Fibroblast of the aortic adventitia (primary cell): ENCODE measurements at places on chromosomes 1 and 21. TPM values are rescaled to one million over a fixed set of nuclear protein-coding genes. Genes with fewer than 3 reads are reported as not detected.

Gene SMPDL3B
- total RNA-seq: 0.09 TPM in 1 of 2 replicates, not detected in the other

Gene BLACAT1
- total RNA-seq: 0.09 TPM in 1 of 2 replicates, not detected in the other

DNA sequence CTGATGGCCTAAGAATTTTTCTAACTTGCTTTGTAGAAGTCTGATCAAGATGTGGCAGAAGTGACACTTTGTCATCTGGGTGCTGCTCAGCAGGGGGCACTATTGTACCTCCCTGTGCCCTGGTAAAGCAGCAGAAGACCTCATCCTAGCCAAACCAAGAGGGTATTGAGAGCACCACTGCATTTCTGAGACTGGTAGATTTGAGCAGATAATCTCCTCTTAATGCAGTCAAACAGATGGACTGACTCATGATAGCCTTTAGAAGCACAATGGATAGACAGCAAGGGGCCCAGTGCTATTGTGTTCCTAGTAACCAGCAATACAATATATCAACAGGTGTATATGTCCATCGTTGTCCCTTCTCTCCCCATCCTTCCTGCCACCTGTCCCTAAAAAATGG, 5.7 kb downstream of the TPM3 start:
- DNase-seq: peak; percentile 42

GRCh38 chr1:49651136-49651535, 372.6 kb downstream of the AGBL4 start:
- no peak for DNase-seq

DNA sequence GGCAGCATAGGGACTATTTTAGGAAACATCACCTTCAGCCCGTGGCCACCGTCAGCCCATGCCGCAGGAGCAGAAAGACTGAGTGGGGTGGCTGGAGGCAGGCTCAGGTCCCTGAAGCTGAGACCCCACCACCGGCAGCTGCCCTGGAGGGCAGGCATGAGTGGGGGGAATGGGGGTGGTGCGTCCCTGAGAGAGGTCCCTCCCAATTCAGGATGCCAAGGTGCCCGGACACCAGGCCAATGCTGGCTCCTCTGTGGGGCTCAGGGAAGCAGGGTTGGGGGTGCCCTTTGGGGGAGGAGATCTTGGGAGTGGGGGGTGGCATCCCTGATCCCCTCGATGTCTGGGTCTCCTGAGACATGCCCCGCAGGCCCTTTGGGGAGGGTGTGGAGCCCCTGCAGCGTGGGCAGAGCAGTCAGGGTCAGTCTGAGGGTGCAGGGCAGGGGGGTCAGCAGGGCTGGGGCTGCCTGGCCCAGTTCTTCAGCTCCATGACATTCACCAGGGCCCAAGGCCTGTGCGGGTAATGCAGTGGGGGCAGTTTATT, 998 bp upstream of the TTC34 start:
- no peak for DNase-seq

DNA sequence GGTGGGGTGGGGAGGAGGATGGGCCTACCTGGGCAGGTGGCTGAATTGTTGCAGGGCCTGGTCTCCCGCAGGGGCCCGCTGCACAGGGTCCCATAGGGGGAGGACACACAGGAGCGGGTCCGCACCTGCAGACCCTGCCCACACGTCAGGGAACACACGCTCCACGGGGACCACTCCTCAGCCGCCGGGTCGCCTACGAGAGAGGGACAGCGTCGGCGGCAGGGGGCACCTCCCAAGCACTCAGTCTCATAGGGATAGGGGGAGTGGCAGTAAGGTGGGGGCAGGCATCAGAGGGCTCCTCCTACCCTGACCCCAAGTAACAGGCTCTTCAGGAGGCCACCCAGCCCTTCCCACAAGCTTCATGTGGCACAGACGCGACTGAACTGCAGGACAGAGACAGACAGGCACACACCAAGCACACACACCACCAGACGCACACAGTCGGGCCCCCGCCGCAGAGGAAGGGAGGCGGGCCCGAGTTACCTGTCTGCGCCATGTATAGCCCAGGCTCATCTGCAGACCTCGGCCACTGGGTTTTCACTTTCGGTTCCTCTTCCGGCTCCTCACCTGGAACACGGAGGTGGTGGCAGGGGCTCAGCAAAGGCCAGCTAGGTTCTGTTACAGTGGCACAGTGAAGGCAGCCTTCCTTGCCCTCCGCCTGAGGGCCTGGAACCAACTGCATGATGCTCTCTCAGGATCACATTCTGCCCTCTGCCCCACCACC, 19.8 kb downstream of the ADGRB2 start:
- DNase-seq: no peak

Gene EPHA10
- total RNA-seq: not detected in 2 replicates

DNA sequence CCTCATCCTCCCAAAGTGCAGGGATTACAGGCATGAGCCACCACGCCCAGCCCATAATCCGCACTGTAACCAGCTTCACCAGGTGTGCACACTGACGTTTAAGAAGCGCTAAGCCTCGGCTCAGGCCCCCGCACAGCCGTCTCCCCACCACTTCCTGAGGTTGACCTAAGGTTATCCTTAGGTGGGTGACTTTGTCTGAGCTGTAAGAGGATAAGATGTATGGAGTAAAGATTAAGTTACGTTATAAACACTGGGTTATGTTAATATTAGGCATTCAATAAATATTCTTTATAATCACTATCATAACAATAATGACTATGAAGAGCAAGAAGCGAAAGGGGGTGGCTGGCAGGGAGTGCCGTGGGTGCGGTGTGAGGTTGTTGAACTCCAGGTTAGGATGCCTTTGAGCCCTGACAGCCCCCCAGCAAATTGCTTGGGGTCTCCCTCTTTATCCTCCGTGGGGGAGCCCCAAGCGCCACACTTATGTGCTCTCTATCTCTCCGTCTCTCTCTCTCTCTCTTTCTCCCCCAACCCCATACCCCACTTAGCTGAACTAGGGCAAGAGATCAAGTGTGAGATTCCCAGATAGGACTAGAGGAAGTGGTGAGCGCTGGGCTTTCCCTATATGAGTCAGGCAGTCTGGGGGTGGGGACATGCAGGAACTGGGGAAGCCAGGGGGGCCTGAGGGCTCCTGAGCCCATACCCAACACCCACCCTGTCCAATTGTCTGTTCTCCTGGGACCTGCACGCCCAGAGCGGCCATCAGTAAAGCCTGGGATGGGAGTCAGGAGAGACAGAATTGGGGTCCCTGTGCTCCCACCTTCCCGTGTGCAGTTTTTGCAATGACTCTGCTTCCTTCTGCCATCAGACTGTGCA, 7.6 kb downstream of the EFHD2 start:
- no peak for DNase-seq

- no peak for DNase-seq
Observed at GRCh38 chr1:89609781-89610456, 23.0 kb upstream of the LRRC8C start.

DNA sequence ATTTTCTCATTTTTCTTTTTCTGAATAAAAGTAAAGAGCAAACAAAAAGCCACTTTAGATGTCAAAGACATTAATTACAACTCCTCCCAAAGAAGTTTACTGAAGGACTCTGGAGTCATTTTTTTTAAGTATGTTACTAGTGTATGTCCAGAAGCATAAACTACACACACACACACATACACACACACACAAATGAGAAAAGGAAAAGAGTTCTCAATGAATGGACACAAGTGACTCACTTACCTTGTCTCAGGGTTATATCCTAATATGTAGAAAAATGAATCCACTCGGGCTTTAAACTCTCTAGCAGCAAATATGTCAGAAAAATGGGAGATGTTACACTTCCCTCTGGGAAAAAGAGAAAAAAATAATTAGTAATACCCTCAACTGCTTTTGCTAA, 223.1 kb downstream of the SLC45A1 start:
- DNase-seq: no peak

- DNase-seq: peak; percentile 72
Observed at GRCh38 chr1:70142075-70142474, 63.3 kb downstream of the LRRC40 start.

DNA sequence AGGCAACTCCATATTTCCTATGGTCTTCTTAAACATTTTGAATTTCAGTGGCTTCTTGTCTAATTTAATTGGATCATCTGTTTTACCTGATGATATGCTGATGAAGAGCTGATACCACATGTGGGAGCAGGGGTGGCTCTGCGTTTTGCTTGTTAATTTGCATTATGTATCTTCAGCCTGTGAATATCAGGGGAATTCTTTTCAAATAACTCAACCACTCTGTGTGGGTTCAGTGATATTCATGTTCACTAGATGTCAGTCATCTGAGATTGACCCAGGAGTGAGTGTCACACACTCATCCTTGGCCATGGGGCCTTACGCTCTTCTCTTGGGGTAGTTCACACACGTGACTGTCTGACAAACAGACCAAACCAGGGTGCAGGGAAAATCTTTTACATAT, 83.0 kb downstream of the FCRL5 start:
- no peak for DNase-seq
